ENCODE measurements at places on chromosomes 2 and 18. TPM values are rescaled to one million over a fixed set of nuclear protein-coding genes. Genes with fewer than 3 reads are reported as not detected.

Gene TDRD15
- 0.18 TPM for total RNA-seq

- DNase-seq = no peak
Measured at GRCh38 chr2:54290356-54291025, 34.5 kb upstream of the TSPYL6 start.

DNA sequence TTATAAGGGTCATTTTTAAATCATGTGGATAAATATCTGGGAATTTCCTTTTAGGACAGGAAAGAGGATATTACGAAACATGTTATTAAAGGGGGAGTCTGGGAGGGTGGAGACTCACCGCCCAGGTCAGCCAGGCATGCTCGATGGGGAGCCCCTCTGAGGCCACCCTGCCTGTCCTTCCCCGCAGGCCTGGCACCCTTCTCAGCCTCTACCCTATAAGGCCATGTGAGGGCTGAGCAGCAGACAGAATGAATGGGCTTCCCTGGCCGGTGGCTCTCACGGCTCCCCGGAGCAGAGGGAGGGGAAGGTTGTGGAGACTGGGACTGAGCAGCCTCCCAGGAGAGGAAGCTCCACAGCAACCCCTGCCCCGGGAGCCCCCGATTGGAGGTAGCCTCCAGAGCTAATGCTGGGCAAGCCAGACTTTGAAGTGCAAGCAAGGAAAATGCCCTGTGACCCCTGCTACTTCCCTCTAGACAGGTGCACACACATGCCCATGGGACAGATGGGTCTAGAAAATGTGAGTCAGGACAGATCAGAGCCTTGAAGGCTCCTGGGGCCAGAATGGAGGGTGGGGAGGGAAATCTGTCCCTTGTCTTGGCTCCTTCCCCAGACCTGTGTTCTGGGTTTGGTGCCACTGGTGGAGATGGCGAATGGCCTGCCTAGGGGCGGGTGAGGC is 13.2 kb upstream of the ARMC9 start:
- no peak for DNase-seq

DNA sequence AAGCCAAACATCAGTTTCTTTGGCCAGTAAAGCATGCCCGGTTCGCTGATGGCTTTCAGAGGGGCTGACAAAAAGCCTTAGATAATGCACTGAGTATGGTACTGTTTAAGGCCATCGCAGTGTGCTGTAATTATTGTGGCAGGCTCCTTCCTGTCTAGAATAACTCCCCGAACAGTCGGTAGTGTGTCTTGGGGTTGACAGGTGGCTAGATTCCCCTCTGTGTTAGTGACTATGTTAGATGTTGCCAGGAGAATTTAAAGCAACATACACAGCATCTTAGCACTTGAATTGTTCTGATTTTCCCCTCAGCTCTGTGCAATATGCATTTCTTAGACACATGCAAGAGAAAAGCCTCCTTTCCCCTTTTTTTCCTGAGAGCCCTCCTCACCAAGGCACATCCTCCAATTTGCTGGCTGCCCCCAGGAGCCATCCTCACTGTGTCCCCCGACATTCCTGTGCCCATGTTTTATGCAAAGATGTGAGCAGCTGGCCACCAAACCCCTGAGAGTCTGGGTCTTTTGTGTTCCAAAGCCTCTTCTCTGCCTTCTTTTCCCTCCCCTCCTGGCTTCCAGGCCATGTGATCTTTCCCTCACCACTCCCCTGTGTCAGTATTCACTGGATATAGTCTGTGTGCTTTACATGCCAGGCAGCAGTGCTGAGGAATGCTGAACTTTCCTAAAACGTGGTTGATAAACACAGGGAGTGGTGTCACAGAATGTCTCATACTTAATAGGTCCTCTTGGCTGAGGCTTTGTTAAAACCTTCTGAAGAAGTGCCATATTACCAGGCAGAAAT is 331.5 kb downstream of the HRH4 start:
- peak; percentile 83 for DNase-seq

Gene OR6B2
- not detected for total RNA-seq

Gene ITGA4
- total RNA-seq = 9.1 TPM

Gene ABCG5
- total RNA-seq = not detected

DNA sequence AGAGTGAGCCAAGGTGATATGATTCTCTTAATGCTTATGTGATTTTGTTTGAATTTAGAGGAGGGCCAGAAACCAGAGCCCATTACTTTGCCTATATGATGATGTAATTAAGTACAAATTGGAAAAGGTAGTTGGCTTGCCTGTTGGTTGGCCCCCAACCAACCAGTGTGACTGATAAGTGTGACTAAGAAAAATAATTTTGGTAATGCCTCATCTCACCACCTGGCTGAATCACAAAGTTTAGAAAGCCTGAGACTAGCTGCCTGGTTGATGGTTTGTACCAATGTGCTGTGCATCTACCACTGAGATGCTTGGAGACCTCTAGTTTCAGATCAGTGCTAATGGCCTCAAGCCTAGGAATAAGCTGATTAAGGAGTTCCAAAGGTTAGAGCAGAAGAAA is 338.7 kb downstream of the CDH2 start:
- DNase-seq = no peak

DNA sequence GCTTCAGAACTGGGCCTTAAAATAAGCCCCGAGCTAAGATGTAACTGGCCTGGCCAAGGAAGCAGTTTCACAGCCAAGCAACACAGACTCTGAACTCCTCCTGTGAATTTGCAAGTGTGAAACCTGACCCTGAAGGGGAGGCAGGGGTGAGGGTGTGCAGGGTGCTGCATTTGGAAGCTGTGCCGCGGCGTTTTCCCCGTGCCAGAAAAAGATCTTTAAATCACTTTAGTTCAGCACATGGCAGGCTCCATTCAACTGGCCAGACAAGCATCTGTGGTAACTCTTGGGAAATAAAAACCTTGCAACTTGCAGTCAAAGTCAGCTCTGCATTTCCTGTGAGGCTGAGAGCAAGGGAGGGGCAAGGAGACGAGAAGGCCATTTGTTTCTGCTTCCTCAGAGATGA is 209.3 kb upstream of the SOX11 start:
- DNase-seq = no peak

DNA sequence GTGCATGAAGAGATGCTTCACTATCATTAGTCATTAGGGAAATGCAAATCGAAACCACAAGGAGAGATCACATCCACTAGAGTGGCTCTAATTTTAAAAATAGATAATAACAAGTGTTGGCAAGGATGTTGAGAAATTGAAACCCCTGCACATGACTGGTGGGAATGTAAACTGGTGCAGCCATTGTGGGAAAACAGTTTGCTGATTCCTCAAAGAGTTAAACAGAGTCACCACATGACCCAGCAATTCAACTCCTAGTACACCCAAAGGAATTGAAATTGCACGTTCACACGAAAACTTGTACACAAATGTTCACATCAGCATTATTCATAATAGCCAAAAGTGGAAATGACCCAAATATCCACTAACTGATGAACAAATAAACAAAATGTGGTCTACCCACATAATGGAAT is 179.5 kb downstream of the BCL2 start:
- no peak for DNase-seq

Gene LINC00305
- total RNA-seq = not detected

GRCh38 chr2:1137913-1138391 is 187.3 kb downstream of the SNTG2 start:
- DNase-seq = no peak

Data from cerebellum (tissue), 4 donors.